Astrocyte (in vitro differentiated cells and primary cell): ENCODE measurements at places on chromosomes 5 and 9.
A peak's percentile ranks its signal among the peaks of the same experiment; 100 is the strongest.

DNA sequence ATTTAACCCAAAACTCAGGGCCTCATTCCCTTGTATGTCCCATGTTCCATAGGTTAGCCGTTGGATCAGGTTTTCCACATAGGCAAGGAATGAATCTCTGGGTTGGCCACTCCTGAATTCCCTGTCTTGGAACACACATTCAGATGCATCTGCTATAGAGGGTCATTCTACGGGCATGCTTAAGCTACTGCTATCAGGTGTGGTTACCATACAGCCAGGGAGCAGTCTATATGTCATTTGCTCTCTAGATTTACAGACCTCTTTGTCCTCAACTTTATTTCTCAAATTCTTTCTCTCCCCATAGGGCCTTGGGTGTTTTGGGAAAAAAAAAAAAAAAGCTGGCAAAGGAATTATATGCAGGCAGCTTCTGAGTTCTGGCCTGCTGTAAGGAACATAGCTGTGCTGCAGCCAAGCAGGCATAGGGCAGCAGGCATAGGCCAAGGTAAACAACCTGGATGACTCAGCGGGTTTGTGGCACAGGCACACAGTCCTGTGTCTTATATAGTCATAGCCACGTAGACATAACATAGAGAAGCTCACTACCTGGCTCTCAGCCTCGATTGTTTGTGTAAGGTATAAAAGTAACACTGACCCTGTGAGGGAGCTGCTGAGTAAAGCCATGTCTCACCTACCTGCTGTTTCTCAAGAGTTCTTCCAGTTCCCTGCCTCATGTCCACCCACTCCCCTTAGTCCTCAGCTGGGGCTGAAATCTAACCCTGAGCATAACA is 141.5 kb downstream of the OSTF1 start:
- DNase-seq = peak; percentile 48

DNA sequence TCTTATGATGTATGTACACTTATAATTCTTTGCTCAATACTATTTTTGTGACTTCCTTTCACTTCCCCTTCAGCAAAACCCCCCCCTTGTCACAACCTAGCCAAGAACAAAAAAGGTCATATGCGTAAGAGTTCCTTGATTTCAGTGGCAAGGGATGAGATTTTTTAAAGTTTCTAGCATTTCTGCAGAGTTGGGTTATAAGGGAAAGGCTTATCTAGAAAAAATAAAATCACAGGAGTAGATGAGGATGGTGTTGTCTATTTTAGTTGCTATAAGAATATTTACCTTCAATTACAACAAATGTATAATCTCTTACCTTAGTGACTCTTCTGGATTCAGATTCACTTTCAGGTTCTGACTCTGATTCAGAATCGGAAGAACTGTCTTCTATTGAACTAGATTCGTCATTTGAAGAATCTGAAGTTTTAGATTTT is 184.6 kb downstream of the AP3B1 start:
- DNase-seq = no peak

DNA sequence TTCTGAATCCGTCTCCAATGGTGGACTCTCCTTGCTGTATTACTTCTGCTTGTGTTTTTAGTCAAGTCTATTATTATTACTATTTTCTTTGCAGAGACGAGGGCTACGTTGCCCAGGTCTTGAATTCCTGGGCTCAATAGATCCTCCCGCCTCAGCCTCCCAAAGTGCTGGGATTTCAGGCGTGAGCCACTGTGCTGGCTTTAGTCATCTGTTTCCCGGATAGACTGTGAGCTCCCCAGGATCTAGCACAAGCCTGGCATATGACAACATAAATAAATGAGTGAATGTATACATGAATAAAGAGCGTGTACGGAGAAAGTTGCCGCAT is 439 bp upstream of the DDX46 start:
- DNase-seq = no peak

- peak; percentile 75 for DNase-seq
These were observed 24.9 kb upstream of the CCDC112 start for GRCh38 chr5:115321309-115321708.

GRCh38 chr5:53820802-53821171 is 260.3 kb downstream of the NDUFS4 start:
- no peak for DNase-seq
